ENCODE measurements at places on chromosomes 11 and 22.

DNA sequence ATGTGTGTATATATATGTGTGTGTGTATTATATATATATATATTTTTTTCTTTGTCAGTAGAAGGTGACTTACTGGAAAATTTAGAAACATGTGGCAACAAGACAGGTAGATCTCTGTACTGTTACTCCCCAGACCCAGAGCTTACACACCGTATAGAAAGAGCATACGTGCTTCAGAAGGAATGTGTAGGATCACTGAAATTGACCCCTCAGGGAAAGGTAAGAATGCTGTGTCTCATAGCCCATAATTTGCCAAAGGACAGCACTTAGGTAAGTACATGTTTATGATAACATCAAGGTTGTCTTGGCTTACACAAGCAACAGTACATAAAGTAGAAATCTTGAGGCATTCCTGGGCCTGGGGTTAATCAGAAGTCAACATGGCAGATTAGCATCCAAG lies 54.2 kb upstream of the PDE3B start:
- no peak for DNase-seq

DNA sequence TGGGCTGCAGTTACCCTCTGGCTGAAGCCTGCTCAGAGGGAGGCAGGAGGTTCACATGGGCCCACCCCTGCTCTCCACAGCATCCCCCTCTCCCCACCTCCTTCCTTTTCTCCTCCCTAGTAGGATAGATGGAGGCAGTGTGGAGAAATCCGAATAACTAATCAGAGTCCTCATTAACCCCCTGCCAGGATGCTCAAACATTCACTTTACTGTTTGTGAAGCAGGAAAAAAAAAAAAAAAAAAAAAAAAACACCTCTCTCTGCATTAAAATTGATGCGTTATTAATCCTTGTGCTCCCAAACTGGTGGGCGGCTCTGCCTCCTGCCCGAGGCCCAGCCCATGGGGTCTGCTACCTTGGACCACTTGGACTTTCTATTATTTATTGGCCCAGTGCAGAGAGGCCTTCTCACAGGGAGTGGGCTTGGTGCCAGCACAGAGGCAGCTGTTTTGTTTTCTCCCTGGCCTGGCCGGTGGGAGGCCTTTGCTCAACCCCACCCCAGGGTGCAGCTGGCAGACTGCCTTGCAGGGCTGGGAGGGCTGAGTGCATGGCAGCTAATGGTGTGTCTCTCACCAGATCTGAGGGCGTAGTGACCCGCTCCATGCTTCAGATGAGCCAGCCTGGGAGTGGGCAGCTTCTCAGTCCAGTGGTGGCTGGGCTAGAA lies 150.7 kb downstream of the PKNOX2 start:
- no peak for DNase-seq

DNA sequence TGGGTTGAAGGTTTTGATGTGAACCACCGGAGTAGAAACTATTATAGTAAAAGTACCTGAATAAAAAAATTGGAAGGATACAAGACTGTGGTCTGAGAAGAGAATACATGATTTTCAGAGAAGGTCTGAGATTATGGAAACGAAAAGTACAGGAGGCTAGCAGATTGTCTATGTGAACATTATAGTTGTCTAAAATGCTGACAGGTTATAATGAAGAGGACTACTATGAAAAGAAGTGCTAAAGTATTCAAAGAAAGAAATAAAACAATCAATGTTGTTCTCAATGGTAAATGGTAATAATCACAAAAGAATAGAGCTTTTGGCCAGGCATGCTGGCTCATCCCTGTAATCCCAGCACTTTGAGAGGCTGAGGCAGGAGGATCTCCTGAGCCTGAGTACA lies 34.0 kb downstream of the RAB6A start:
- no peak for DNase-seq

DNA sequence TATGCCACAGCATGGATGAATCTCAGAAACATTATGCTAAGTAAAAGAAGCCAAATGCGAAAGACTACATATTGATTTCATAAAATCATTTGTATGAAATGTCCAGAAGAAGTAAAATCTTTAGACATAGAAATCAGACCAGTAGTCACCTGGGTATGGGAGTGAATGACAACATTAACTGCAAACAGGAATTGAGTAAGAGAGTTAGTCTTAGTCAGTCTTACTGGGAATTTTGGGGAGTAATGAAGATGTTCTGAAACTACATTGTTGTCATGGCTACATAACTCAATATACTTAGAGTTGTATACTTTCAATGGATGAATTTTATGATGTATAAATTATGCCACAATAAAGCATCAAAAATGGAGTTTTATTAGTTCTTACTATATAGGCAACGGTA lies 107.8 kb upstream of the CHORDC1 start:
- DNase-seq, result no peak

DNA sequence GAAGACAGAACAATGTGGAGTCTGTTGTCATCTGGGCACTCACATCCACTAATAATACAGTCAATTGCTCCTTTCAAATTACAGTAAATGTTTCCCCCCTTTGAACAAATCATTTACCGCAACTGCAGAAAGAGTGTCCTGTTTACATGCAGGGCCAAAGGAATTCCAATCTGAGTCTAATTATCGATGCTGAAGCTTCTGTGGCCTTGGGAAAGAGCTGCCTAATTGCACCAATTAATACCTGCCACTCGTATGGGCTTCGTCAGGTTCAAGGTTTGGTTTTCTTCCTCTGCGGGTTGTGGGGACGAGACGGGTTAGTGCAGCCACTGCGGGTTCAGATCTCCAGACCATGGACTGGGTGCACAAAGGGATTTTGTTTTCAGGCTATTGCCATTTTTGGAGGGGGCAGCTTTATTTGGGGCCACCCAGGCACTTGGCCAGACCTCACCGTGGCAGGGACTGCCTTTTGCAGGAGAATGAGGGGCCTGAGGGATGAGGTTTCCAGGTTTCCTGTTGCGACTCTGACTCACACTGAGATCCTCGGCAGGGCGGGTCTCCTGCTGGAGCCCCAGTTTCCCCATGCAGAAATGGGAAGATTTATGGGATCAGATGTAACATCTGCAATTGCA lies 147.6 kb downstream of the MIAT start:
- no peak for DNase-seq

DNA sequence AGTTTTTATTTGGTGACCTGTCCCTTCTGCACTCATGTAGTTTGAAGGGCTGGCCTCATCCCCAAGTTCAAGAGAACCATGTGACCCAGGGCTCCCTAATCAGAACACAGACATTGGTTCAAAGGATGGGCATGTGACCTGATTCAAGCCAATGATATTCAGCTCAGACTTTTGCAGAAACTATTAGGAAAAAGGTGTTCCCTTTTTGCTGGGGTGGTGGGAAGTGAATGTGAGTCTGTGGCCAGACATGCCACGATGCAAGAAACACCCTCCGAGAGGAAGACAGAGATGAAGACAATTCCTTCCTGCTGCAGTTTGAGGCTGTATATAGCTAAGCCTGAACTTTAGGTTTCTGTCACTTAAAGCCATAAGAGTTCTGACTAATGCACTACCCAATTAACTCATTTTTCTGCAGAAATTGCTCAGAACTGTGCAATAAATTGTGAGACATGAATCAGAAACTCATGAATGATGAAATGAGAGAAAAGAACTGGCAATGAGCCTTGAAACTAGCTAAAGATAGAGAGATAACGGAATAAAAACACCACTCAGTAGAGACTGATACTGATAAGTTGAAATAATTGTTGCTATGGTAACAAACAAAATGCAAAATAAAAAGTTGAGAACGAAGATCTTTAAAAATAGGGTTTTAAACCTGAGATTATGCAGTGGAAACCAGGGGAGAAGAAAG lies 9.2 kb upstream of the MAPK1 start:
- DNase-seq, result no peak

DNA sequence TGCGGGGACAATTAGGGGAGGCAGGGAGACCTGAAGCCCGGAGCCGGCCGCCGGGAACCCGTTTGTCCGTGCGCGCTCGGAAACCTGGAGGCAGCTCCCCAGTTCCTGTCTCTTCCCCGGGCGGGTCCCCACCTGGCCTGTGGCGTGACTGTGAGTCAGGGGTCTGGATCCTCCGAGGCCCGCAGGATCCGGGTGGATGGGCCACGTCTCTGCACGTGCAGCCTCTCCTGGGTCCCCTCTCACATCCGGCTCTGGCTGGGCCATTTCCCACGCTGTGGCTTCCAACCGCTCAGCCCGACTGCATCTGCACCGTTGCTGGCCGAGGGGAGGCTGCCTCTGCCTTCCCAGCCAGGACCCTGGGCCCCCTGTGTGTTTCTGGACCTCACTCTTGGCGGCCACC lies 14.8 kb upstream of the H19 start:
- DNase-seq, result no peak

GRCh38 chr11:33735271-33736147 lies 714 bp downstream of the CD59 start:
- no peak for DNase-seq

DNA sequence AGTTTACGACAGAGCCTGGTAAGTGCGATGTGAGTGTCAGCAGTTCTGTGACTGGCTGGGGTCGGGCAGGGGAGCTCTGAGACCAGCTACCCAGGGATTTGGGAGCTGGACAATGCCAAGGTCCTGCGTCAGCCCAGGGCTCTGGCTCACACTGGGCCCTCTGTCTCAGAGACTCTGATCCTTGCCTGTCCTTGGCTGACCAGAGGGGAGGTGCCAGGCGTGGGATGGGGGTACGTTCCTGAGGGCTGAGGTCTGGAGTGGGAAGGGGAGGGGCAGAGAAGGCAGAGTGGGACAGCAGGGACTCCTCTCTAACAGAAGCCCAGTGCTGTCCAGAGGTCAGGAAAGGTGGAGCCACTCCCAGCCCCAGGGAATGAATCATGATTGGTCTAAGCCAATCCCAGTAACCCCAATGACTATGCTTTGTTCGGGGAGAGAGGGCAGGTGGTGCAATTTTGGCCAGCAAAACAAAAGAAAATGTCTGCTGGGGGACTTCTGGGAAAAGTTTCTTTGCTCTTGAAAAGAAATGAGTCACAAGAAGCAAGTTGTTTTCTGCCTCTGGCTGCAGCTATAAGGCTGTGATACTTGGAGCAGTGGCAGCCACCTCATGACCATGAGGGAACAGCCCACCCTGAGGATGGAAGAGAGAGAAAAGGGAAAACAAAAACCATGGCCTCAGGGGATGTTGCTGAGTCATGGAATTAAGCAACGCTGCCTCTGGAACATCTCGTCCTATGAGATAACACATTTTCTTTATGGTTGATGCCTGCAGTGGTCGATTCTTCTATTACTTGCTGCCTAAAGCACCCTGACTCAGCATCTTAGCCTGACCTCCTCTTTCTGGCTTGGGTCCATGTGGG lies 108.3 kb downstream of the CHST1 start:
- DNase-seq, result no peak

- DNase-seq, result no peak
Measured at GRCh38 chr22:38051900-38052862, 5.0 kb upstream of the PICK1 start.

- no peak for DNase-seq
Measured at GRCh38 chr11:27451244-27451965, 21.2 kb downstream of the LGR4 start.

GRCh38 chr11:115607621-115608221 lies 103.5 kb upstream of the CADM1 start:
- DNase-seq, result no peak

- no peak for DNase-seq
Measured at GRCh38 chr11:99352642-99353041, 331.9 kb downstream of the CNTN5 start.

DNA sequence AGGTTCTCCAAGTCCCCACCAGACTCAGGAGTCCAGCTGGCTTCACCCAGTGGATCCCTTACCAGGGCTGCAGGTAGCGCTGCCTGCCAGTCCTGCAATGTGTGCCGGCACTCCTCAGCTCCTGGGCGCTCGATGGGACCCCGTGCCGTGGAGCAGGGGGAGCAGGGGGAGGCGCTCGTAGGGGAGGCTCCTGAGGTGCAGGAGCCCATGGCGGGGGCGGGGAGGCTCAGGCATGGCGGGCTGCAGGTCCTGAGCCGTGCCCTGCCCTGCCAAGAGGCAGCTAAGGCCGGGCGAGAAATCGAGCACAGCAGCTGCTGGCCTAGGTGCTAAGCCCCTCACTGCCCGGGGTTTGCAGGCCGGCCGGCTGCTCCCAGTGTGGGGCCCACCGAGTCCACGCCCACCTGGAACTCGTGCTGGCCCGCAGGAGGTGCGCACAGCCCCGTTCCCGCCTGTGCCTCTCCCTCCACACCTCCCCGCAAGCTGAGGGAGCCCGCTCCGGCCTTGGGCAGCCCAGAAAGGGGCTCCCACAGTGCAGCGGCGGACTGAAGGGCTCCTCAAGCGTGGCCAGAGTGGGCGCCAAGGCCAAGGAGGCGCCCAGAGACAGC lies 792.9 kb upstream of the CCDC179 start:
- DNase-seq, result no peak

DNA sequence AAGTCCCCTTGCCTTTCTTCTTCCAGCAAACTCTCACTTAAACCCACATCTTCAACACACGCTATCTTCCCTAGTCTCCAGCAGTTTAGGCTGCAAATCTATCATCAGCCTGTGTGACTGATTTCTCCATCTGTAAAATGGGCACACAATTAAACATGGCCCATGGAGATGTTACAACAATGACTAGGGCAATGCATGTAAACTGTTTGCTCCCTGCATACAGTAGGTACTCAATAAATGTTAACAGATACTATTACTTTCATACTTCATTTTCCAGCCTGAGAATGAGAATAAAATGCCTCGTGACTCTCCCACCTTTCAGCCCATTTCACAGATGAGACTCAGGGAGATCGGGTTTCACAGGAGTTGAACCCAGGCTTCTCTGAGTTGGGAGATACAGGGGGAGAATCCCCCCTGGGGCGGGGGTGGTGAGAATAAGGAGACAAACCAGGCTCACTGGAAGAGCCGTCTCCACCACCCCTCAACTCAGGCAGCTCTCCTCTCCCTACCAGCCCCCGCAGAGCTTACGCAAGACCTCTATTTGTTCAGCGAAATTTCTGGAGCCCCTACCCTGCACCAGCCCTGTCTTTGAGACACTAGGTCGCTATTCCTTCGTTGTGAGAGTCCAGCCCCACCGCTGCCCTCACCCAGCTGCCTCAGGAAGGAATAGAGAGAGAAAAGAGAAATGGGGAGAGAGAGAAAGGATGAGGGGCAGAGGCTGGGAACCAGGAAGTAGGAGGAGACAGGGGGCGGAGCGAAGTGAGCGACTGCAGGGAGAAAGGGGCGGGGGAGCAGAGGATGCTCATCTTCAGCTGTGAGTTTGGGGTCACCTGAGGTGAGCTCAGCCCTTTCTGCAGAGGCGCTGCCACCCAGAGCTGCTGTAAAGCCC lies 42.1 kb upstream of the KLHL35 start:
- no peak for DNase-seq

Measured in epithelial cell of proximal tubule (primary cell).